Natural killer cell treated with Interleukin-12 subunit alpha and Interleukin-12 subunit beta and Interleukin-15 and Interleukin-18, amount 100 ng/mL, for 72 hours (primary cell): ENCODE measurements at places on chromosomes 4 and X. TPM values are rescaled to one million over a fixed set of nuclear protein-coding genes. Genes with fewer than 3 reads are reported as not detected.

The SCLT1 gene
- total RNA-seq, result 38.0 TPM

The BGN gene
- not detected for total RNA-seq

DNA sequence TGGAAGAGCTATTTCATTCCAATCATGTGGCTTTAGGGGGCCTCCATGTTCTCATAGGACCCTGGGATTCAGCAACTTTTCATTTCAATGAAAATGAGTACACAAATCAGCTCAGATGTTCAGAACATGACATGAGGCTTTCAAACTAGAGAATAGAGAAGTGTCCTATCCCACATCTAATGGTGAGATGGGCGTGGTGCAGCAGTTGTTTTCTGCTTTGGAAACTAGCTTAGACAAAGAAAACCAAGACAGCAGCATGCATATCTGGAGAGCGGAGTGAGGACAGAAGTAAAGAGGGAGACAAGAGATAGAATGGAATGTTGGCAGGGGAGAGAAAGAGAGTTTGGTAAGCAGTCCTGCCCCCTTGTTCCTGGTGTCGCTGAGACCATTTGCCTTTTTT lies 1009.1 kb upstream of the IGFBP7 start:
- H3K36me3 ChIP-seq, result peaks cover 5% of the 10 kb centered on the region
- DNase-seq, result no peak
- H3K4me1 ChIP-seq, result no peaks in the 10 kb centered on the region
- H3K27me3 ChIP-seq, result no peaks in the 10 kb centered on the region
- no peak overlapping the region for H3K27ac ChIP-seq

The GLRB gene
- total RNA-seq, result not detected

The ADH6 gene
- not detected for total RNA-seq

The MGARP gene
- total RNA-seq, result not detected

DNA sequence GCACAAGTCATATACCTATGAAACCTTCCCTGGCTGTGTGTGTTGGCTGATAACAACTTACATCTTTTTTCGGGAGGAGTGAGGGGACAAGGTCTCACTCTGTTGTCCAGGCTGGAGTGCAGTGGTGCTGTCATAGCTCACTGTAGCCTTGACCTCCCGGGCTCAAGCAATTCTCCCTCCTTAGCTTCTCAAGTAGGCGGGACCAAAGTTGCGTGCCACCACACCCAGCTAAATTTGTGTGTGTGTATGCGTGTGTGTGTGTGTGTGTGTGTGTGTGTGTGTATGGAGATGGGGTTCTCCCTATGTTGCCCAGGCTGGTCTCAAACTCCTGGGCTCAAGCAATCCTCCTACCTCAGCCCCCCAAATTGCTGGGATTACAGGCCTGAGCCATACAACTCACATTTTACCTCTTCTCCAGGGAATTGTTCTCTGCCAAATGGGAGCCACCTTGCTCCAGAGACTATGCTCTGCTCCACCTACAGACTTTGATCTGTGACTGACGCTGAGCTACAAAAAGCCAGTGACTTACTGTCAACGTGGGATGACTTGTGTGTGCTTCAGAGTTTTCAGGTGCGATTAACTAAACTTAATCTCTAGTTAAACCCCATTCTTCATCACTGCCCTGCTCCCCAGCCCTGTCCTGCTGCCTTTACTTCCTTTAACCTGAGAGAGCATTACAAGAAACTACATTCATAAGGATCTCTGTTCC lies 2.0 kb upstream of the BEX4 start:
- H3K4me1 ChIP-seq, result peaks cover 2% of the 10 kb centered on the region
- DNase-seq, result no peak
- no peaks in the 10 kb centered on the region for H3K36me3 ChIP-seq
- no peak overlapping the region for H3K27ac ChIP-seq

The CXCL13 gene
- 3.2 TPM for total RNA-seq

- H3K27me3 ChIP-seq, result peaks cover 15% of the 10 kb centered on the region
- no peak for DNase-seq
- peaks cover 4% of the 10 kb centered on the region for H3K36me3 ChIP-seq
- no peak overlapping the region for H3K4me3 ChIP-seq
- no peaks in the 10 kb centered on the region for H3K4me1 ChIP-seq
Observed at GRCh38 chr4:165874072-165874790, 1.2 kb downstream of the TLL1 start.

GRCh38 chrX:8897259-8897658 lies 96.1 kb upstream of the FAM9A start:
- H3K36me3 ChIP-seq, result no peaks in the 10 kb centered on the region
- H3K27ac ChIP-seq, result no peak overlapping the region
- H3K4me3 ChIP-seq, result no peak overlapping the region
- no peaks in the 10 kb centered on the region for H3K4me1 ChIP-seq
- DNase-seq, result no peak

The HNRNPD gene
- total RNA-seq, result 280 TPM

GRCh38 chrX:68945603-68946228 lies 116.9 kb downstream of the EFNB1 start:
- no peaks in the 10 kb centered on the region for H3K27me3 ChIP-seq
- H3K36me3 ChIP-seq, result no peaks in the 10 kb centered on the region
- no peaks in the 10 kb centered on the region for H3K4me1 ChIP-seq
- H3K4me3 ChIP-seq, result no peak overlapping the region
- no peak overlapping the region for H3K27ac ChIP-seq

DNA sequence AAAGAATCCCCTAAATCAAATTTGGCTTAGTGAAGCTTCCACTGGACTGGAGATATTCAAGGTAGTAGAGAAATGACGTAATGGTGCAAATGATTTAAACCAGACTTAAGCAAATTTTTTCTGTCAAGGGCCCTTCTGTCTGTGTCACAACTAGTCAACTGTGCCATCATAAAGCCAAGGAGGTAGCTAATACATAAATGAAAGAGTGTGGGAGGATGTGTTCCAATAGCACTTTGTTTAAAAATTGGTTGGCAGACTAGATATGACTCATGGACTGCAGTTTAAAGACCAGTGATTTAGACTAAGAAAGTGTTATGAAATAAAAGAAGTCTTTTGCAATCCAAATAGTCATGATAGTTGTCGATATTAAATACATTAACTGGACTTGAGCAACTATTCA lies 24.3 kb upstream of the TEX13C start:
- DNase-seq, result no peak
- H3K27me3 ChIP-seq, result no peaks in the 10 kb centered on the region
- no peaks in the 10 kb centered on the region for H3K36me3 ChIP-seq
- H3K4me3 ChIP-seq, result peak overlapping the region; percentile 65
- H3K4me1 ChIP-seq, result peaks cover 3% of the 10 kb centered on the region

GRCh38 chr4:77538574-77539157 lies 67.0 kb upstream of the CXCL13 start:
- H3K27me3 ChIP-seq, result peaks cover 11% of the 10 kb centered on the region
- H3K36me3 ChIP-seq, result peaks cover 5% of the 10 kb centered on the region
